ENCODE measurements at places on chromosomes 16 and 17.

- no peak for DNase-seq
These were observed 213.2 kb downstream of the IRX3 start for GRCh38 chr16:54073356-54073755.

- no peak for DNase-seq
These were observed 43.2 kb downstream of the RAI1 start for GRCh38 chr17:17724307-17725010.

DNA sequence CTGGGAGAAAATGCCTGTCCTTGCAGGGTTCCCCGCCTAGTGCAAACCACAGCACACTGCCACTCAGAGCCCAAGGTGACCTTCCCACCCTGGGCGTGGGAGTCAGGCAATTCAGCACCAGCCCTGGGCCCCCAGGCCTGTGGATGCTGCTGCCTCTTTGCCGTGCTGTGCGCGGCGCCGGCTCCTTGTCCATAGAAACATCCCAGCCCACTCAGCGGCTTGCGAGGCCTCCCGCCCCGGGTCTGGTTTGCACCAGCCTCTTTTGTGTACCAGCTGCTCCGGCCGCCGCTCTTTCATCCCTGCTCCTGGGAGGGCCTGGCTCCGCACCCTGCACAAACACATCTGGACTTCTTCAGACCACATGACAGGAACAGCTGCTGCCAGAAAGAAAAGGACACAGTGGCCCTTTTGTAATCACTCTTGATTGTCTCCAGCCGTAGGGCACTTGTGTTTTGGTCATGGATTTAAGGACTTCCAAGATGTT is 75.4 kb upstream of the SDK2 start:
- no peak for DNase-seq

- no peak for DNase-seq
These were observed 112.8 kb upstream of the CDC42EP4 start for GRCh38 chr17:73424571-73424970.

GRCh38 chr17:17847118-17847689 is 10.4 kb upstream of the SREBF1 start:
- no peak for DNase-seq

DNA sequence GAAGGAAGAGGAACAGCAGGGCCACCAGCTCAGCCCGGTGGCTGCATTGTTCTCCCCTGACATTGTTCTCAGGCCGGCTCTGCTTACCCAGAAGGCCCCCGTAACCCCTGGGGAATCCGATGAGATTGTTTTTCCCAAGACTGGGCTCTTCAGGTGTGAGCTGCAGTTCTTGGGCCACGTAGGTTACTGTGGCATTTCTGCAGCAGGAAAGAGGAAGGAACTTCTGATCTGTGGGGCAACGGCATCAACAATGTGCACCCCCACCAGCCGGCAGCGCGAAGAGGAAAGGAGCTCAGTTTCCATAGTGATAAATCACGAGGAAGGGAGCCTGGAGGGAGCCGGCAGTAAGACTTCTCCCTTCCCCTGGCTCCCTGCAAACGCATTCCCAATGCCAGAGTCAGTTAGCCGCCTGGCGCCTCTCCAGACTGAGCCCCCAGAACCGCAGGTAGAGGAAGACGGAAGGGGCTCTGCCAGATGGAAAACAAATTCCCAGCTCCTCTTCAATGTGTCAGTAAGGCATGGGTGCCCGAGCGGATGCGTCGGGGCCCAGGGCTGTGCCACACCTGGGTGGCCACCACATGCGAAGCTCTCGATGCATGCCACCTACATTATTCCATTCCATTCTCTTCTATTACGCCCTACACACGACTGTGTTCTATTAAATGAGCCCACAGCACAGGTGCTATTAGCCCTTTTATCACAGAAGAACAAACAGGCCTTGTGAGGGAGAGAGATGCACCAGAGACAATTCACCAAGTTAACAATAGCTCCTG is 21.5 kb upstream of the PECAM1 start:
- no peak for DNase-seq

DNA sequence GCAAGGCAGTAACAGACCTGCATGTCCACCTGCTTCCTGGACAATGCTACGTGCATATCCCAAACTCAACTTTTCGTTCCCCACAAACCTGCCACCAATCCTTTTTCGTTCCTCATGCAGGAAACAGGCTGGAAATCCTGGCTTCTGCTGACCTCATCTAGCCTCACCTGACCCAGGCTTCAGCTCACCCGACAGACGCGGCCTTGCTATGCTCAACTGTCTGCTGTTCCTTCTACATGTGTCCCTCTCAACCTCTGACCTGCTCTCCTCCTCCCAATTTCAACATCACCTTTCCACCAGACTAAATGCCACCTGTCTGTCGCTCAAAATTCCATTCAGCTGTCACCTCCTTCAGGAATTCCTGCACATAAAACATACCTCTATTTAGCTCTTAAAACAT is 44.5 kb downstream of the XPO6 start:
- no peak for DNase-seq

DNA sequence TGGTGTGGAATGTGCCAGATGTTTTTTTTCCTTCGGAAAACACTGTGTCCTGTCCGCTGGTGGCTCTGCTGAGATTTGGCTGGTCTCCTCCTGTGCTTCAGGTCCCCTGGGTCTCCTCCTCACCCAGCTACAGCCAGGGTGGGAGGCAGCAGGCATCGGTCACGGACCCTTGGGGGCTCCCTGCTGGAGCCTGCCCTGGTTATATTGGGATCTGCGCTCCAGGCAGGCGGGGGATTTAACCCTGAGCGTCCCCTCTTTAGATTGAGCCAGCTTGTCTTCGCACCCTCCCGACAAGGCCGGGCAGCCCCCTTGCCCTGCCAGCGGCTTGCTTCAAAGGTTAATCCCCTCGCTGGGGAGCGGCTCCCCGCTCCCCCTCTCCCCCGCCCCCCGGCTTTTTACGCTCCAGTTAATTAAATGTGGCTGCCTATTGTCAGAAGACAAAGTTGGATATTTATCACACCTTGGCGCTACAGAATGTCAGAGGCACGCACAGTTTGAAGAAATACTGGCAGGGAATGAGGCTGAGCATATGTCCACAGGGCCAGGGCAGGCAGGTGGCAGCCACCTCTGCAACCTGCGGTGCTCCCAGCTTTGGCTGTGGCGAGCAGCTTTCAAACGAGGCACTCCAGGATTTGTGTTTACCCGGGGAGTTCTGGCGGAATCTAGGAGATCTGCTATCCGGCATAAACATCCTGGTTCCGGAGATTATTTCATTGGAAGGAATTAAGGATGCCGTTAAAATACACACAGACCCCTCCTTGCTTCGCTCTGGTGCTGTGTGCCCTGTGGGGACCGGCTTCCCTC is 38.2 kb upstream of the GSE1 start:
- no peak for DNase-seq

DNA sequence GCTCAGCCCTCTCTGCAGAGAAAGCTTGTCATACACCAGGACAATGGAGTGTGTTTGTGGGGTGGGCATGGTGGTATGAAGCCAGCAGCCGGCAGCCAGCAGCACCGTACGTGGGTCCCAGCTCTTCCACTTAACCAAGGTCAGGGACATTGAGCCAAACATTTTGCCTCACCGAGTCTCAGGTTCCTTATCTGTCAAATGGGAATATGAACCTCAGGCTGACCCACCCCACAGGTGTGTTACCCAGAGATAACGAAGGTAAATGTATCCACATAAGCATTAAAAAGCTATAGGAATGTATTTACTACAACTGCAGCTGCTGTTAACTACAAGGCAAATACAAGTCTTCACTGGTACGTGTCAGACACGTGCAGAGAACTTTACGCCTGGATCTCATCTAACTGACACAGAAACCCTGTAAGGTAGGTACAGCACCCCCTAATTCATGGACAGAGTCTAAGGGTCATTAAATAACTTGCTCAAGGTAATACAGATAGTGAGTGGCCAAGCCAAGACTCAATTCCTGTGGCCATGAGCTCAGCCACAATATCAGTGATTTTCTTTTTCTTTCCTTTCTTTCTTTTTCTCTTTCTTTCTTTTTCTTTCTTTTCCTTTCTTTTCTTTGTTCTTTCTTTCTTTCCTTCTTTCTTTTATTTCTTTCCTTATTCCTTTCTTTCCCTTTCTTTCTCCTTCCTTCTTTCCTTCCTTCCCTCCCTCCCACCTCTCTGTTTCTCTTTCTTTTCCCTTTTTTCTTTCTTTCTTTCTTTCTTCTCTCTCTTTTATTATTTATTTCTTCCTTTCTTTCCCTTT is 990 bp downstream of the SLC5A11 start:
- DNase-seq, result no peak

DNA sequence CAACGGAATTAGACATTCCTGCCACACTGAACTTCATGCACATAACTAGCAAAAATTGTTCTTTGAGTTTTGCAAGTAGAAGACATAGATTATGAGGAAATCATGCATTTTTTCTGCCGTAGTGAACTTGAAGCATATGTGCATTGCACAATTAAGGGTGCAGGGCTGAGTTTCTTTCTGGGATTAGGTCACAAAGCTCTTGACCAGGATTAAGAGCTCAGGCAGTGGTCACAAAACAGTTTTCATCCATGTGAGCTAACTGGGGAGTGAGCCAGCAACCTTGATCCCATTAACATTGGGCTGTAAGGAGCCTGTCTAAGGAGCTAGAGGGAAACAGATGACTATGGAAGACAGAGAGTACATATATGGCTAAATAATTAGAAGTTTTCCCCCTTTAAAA is 143.7 kb downstream of the PMP22 start:
- no peak for DNase-seq

GRCh38 chr17:35542990-35543389 is 5.5 kb upstream of the SLFN12L start:
- DNase-seq, result no peak

GRCh38 chr17:9037736-9038135 is 16.4 kb downstream of the NTN1 start:
- DNase-seq, result no peak

- no peak for DNase-seq
These were observed 9.1 kb downstream of the NAGPA start for GRCh38 chr16:5024632-5025031.

- no peak for DNase-seq
These were observed 6.5 kb upstream of the ZFHX3 start for GRCh38 chr16:73054498-73054812.

DNA sequence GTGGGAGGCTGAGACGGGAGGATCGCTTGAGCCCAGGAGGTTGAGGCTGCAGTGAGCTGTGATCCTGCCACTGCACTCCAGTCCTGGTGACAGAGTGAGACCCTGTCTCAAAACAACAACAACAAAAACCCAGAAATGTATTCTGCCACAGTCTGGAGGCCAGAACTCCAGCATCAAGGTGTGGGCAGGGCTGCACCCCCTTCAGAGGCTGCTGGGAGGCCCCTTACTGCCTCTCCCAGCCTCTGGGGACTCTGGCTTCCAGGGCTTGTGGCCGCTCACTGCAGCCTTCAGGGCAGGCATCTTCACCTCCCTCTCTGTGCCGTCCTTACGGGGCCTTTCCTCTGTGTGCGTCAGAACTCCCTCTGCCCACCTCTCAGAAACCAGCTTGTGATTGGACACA is 209.4 kb upstream of the GSE1 start:
- DNase-seq, result no peak

DNA sequence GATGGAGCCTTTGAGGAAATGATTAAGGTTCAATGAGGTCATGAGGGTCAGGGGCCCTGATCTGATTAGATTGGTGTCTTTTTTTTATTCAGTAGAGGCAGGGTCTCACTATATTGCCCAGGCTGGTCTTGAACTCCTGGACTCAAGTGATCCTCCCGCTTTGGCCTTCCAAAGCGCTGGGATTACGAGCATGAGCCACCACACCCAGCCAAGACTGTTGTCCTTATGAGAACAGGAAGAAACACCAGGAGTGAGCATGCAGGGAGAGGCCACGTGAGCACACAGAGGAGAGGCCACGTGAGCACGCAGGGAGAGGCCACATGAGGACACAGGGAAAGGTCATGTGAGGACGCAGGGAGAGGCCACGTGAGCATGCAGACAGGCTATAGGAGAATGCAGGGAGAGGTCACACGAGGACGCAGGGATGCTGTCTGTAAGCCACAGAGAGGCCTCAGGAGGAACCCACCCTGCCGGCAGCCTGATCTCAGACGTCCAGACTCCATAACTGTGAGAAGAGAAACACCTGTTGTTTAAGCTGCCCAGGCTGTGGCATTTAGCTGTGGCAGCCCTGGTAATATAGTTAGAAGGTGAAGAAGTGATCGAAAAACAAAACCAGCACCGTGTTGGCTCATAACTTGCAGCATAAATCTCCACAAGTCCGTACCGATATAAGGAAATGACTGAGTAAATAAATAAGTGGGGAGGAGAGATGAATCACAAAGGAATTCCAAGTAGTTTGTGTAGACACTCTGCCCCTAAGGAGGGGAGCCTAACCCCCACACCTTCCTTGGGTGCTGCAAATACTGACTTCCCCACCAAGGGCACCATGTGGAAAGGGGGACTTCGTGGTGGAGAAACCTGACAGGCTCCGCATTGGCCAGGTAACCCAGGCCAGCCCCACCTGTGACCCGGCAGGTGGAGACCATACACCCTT is 14.6 kb upstream of the CSNK1D start:
- no peak for DNase-seq

DNA sequence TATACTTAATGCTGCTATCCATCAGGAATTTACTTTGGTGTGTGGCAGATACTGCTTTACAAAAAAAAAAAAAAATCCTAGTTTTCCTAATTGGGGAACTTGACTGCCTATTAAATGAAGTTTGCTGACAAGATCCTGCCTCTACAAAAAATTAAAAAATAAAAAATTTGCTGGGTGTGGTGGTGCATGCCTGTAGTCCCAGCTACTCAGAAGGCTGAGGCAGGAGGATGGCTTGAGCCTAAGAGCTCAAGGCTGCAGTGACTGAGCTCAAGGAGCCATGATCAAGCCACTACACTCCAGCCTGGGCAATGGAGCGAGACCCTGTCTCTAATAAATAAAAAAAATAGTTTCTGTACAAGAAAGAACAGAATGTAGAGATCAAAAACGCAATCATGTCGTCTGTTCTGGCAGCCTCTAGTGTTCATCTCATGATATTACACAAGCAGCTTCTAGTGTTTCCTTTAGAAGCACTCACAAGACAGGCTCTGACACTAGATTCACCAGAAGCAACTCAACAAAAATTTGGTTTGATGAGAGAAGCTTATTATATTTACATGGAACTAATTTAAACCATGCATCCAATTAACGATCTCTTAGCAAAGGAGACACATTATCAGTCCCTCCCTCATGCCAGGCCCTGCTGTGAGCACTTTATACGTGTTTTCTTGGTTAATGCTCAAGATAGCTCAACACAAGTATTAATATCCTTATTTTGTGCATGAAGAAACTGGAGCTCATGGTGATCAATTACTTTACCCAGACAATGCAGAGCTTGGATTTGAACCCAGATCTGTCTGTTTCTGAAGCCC is 6.8 kb upstream of the KRTAP17-1 start:
- DNase-seq, result no peak

GRCh38 chr17:32517982-32518381 is 31.2 kb downstream of the CDK5R1 start:
- no peak for DNase-seq

DNA sequence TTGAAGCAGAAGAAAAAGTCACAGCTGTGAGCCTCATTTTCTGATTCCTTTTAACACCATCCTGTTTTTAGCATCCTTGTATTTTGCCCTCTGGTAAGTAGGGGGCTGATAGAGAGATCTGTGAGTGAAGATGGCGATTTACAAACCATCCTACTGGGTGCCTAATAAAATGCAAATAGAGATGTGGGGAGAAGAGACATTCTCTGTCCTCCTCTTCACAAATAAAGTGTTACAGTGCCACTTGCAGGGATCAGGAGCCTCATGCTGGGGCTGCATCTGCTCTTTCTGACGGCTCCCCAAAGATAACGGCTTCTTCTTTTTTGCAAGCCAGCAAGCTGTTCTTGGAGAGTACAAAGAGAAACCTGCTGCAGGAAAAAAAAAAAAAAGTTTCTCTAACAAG is 418.6 kb downstream of the TOX3 start:
- DNase-seq, result no peak
